ENCODE measurements at places on chromosomes 1 and 21.

GRCh38 chr1:156373546-156373945 is 4.5 kb downstream of the RHBG start:
- no peak for DNase-seq

GRCh38 chr1:48055876-48056764 is 58.9 kb upstream of the TRABD2B start:
- no peak for DNase-seq

DNA sequence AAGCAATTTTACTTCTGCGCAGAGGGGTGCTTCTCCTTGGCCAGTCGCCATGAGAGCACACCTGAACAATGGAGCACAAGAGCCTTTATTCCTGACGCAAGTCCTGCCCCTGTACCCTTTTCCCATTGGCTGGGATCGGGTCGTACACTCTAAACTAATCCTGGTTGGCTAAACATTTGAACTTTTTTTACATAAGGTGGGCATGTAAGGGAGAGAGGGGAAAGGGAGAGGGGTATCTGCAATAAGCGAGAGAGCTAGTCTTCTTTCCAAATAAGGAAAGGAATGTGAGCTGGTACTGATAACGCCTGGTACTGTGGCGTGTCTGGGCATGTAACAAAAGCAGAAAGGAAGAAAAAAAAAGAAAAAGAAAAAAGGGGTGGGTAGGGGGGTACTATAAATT is 21.8 kb downstream of the MFSD2A start:
- no peak for DNase-seq

- DNase-seq = no peak
Observed at GRCh38 chr1:71548398-71548890, 467.6 kb upstream of the ZRANB2 start.

Data from Kasumi-1 (cell line).